Brain microvascular endothelial cell (primary cell): ENCODE measurements at places on chromosomes 3 and 15.

DNA sequence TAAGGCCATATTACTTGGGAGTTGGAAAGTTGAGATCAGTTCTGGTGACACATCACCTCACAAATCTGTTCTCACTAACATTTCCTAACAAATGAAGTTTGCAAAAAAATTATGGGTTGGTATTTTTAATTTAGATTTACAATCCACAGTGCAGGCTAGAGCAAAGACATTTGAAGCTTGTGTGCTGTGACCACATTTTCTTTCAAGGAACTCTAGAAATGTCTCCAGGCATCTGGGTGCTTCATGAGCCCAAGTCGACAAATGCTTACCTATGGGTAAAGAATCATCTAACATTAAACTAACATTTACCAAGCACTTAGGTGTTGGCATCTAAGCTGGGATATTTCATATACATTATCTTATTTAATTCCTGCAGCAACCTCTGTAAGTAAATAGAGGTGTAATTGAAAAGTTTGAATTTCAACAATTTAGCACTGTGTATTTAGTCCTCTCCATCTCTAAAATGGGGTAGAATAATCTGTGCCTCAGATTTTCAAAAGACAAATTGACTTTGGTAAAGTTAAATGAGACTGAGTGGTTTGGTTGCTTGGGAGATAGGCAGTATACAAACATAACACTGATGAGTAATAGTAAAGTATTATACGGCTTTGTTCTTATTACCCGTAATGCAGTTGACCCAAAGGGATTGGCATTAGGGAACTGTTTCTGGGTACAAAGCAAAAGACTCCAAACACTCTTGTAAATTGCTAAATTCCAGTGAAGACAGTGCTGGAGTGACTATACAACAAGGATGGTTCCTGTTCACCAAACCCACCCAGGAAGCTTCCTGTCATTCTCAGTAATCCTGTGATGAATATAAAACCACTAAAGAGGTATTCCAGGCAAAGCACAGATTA, 162.5 kb downstream of the TPRG1 start:
- DNase-seq = peak; percentile 17

GRCh38 chr3:117161816-117162215, 452.2 kb downstream of the TUSC7 start:
- no peak for DNase-seq

GRCh38 chr3:111473550-111473949, 68.4 kb upstream of the CD96 start:
- no peak for DNase-seq

DNA sequence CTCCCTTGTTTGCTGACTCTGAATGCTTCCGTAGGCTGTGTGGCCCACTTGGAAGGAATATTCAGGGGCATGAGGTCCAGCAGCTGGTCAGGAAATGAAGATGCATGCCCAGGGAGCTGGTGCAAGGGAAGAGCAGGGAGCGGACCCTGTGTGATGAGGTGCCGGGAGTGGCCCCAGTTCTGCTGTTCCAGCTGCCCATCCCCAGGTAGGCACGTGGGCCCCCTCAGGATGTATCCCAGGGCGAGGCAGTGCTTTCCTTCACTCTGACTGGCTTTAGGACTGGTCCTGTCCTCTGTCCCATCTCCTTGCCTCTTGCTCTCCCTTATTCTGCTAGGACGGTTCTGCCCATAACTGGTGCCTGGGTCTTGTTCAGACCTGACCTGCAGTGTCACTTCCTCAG, 1.1 kb upstream of the FAM3D start:
- DNase-seq = no peak

DNA sequence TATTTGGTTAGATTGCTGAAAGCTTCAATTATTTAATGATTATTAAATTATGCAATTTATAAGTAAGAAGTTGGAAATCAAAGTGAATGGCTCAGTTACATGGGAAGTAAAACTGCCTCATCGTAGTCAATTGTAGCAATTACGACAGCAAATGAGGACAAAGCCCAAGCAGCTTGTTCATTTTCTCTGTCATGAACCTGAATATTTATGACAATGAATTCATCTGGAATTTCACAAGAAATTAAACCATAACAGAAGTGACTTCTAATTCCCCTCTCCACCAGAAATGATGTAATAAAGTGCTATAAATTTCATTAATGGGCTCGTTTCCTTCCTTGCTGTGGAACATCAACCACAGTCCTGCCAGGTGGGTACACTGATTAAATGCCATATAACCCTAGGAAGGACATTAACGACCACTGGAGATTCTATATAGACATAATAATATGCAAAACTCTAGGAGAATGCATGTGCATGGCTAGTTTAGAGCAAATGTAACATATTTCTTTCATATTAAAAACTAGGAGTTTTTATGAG, 273.8 kb upstream of the DCBLD2 start:
- no peak for DNase-seq

GRCh38 chr3:194440756-194441155, 41.7 kb upstream of the GP5 start:
- DNase-seq = no peak

- DNase-seq = no peak
Observed at GRCh38 chr15:65368302-65369211, 9.2 kb downstream of the IGDCC3 start.

DNA sequence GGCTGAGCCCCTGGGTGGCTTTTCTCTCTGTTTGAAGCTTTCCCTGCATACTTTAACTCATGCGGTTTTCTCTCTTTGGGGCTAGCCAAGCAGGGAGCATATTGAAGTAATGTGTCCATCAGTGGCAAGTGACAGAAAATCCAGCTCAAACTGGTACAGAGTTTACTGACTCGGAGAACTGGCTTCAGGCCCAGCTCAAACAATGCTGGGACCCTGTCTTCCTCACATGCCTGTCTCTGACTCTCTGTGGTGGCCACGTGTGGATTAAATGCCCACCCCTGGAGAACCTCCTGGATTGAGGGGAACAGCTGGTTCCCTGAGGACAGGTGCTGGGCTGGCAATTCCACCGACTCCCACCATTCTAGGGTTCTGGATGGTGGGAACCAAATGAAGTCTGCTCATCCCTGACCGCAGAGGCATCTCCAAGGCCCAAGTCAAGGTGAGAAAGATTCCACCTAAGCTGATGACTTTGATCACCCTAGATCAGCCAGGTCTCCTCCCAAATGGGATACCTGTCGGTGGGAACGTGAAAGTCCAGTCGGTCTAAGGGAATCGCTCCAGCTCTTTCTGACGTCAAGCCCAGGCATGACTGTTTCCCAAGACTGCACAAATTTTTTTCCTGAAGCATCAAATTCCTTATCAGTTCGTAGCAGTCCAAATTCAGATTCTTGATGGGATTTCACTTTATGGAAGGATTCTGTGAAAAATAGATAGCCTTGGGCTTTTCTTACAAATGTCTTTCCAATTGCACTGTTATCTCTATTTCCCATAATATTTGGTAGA, 16.3 kb upstream of the HDAC11 start:
- DNase-seq = no peak

- peak; percentile 74 for DNase-seq
Observed at GRCh38 chr3:4976109-4976508, 3.1 kb upstream of the BHLHE40 start.

DNA sequence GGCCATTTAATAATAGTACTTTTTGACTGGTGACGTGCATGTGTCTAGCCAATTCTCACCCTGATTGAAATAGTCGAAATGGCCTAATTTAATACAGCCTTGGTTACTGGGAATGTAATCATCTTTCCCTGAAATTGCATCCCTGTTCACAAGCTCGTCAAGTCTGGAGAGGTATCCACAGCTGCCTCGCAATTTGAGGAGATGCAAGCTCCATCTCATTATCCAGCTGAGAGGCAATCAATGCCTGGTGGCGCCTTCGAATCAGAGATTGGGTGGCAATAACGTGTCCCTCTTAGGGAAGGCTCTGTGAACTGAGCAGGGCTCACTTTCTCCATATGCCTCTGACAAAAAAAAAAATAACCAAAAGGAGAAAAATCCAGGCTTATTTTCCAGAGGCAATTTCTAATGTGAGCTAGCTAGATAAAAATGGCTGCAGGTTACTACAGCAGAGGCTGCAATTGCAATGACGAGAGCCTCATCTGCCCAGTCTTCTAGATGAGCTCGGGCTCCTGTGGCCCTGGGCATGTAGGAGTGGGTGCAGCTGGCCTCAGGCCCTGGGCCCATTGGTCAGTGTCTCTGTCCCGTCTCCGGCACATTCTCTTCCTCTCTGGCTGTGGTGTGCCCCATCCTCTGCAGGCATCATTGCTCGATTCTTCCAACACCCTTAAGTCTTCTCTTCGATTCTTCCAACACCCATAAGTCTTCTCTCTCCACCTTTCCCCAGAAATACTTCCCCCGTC, 487.5 kb downstream of the GABRG3 start:
- DNase-seq = no peak

DNA sequence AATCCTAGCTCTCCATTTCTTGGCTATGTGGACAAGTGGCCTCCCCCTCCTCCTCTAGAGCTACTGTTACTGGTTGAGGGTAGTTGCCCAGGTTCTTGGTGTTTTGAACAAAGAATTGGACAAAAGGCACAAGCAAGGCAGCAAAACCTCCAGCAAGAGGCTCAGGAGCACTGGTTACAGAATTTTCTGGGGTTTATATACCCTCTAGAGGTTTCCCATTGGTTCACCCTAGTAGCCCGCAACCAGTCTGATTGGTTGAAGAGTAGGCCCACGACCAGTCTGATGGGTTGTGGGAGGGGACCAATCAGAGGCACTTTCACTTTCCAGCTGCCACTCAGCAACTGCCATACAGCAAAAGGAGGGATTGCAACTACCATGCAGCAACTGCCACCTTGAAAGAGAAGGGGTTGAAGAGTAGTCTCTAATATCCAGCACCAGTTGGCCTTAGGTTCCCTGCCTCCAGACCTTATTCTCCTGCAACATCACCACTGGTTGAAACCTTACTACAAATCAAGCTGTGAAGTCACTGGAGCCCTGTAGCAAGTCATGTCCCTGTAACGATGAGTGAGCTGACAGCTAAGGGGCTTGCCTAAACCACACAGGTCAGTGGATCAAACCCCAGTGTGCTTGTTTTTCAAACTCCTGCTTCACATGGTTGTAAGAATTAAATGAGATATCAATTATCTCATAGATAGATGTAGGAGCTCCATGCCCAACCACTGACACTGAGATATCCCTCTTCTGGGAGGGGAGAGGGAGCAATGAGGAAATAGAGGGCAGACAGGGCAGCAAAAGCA, 2.9 kb upstream of the C15orf39 start:
- DNase-seq = peak; percentile 36

DNA sequence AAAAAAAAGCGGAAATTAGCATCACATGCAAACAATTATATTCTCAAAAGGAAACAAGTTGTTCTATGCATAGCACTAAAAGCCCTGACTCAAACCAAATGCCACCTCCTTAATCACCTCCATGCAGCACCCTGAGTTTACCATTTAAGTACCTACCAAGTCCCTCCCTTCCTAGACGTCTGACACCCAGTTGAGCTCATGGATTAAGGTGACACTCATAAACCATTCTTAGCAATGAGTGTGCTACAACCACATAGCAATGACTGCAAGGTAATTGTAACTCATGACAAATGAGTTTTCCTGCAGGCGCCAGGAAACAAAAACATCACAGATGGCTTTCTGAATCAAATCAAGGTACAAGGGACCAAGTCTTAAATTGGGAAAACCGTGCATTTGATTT, 32.0 kb downstream of the WWTR1 start:
- no peak for DNase-seq

DNA sequence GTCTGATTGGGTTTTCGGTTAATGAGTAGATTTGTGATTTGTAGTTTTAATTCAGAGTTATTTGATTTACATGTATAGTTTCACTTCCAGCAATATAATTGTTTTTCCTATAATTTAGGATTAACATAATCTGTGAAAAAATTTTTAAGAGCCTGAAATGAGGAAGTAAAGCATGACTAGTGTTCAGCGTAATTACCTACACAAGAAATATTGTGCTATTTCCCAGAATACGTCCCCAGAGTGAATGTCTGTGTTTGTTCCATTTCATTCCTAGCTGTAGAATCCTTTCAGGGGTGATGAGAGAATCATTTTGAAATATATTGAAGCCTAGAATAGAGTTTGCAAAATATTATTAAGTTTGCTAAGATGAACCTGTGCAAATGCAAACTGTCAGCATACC, 247.1 kb downstream of the BBX start:
- no peak for DNase-seq

DNA sequence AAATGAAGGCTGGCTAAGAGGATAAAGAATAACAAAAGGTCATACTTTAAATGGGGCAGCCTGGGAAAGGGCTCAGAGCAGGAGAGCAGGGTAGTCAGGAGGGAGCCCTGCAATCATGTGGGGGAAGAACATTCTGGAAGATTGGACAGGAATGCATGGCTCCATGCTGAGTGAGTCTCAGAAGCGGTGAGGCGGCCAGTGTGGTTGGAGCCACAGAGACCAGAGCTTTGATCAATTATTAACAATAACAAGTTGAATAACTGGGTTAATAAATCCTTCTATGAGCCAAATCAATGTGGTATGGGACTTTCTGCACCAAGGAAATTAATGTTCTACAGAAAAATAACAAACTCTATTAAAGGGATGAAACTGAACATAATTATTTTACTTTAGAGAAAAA, 57.9 kb upstream of the DCUN1D1 start:
- no peak for DNase-seq

DNA sequence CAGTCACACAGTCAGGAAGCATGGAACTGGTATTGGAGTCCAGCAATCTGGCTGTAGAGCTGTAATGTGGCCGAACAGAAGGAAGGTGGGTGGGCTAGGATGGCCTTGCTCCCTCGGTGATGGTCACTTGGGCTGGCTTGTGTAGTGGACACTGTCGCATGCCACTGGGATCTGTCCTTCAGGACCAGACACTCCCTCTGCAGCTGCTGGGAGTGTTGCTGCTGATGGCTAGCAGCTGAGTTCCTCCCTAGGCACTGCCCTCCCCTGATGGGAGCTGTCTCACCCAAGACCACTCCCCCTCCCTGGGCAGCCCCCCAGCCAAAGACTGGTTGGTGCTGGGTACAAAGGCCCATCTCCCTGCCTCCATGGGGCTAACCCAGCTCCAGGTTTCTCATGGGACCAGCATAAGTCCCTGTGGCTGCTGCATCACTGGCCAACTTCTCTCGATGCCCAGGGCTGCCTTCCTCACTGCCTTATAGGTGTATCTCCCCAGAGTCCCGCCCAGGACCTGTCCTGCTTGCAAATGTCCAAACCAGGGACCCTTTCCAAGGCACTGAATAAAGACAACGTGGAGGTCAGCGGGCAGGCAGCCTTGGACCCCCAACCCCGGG, 48.4 kb downstream of the WNT7A start:
- DNase-seq = no peak

DNA sequence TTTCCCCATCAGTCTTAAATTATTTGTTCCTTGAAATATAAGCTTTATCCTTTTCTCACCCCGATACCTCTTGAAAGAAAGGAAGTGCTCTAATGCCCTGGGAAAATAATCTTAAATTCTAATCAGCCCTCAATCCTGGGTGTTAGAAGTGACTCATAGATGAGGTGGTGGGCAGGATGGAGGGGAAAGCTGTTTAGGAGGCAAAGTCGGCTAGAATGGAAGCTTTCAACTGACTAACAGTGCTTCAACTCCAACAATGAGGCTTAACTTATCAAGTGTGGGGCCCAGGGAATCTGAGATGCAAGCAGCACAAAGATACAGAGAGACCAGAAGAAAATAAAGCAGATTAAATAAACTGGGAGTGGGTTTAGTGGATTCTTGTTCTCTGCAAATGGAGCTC, 175.8 kb downstream of the EPHB1 start:
- DNase-seq = no peak

- DNase-seq = no peak
Observed at GRCh38 chr15:51288143-51289065, 50.0 kb downstream of the CYP19A1 start.
